ENCODE measurements at places on chromosomes 16 and 17.

DNA sequence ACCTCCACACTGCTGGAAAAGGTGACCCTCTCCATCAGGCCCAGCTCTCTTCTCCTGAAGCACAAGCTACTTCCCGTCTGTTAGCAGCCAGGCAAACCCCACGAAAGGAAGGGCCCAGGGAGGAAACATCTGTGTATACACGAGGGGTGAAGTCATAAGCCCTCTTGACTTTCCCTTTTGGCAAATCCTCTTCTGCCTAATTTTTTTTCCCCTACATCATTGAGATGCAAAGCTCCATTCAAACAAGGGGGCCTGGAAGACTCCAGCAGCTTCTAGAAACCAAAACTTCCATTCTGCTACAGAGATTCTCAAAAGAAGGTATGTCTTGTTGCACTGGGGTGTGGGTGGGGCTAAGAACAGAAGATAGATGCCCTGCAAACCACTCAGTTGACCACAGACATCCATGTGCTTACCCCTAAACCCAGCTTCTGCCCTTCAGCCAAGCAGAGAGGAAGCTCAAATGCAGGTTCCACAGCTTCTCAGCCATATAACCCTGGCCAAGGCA, 145.6 kb upstream of the RCVRN start:
- no peak for DNase-seq

- DNase-seq = no peak
These were observed 54.3 kb downstream of the N4BP1 start for GRCh38 chr16:48555597-48556242.

GRCh38 chr16:11536104-11536866, 50.4 kb downstream of the LITAF start:
- no peak for DNase-seq

DNA sequence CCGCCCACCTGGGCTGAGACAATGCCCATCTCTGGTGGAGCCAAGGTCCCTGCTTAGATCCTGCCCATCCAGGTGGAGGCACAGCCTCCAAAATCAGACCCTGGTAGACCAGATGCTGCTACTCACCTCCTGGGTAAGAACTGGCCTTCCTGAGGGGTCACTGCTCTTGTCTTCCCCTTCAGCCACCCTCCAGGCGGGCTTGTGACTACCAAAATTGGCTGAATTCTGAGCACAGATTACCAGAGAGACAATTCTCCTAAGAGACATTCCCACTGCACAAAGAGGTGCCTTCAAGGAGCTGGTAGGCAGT, 10.9 kb downstream of the MMP2 start:
- DNase-seq = no peak

GRCh38 chr16:88766975-88767374, 18.0 kb downstream of the PIEZO1 start:
- no peak for DNase-seq

DNA sequence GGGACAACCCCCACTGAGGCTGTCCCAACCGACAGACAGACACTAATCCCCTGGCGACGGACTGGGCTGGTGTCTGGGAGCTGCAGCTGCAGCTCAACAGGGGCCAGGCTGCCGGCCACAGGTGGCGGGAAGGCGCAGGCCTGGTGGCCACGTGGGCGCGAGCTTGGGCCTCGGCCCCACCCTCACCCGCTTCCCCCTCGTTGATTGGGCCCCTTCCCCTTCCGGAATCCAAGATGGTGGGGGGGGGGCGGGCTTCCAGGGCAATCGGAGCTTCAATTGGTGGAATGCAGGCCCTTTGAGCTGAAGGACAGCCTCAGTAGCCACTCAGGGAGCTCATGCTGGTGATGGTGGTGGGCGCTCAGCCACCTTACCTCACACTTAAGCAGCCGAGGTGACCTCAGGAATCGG, 8.7 kb upstream of the TBX4 start:
- DNase-seq = no peak

- DNase-seq = peak; percentile 96
These were observed 43.7 kb upstream of the GOSR1 start for GRCh38 chr17:30433514-30433913.

DNA sequence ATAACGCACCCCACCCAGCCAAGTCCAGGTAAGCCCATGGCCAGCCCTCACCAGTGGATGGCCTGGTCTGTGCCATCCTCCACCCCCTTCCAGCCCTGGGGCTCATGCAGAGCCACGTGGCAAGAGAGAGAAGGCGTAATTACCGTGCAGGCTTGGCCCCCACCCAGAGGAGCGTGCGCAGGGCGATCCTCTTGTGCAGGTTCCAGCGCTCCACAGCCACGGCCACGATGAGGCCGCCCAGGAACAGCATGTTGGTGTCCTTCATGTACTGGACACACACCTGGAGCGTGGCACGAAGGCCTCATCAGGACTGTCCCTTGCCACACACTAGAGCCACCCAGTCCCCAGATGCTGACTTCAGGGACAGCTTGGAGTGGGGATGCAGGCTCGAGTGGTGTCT, 6.7 kb downstream of the SLC13A5 start:
- DNase-seq = no peak

GRCh38 chr16:7074715-7075114, 257.9 kb upstream of the RBFOX1 start:
- DNase-seq = no peak

DNA sequence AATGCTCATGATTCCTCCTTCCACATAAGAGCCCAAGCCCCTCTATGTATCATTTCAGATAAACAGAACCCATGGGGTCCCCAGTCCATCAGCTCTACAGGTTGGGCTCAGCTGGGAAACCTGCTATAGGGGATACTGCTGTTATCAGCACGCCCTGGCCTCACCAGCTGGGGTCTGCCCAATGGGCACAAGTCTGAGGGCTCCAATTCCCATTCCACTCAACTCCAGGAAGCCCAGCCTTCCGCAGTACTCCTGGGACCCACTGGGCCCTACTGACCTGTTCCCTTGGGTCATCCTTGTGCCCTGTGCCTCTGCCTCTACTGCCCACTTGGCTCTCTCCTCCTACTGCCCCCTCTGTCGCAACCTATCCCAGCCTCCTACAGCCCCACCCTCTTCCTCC, 16.2 kb upstream of the XYLT2 start:
- DNase-seq = no peak

GRCh38 chr16:50318796-50319578, 49.8 kb downstream of the BRD7 start:
- no peak for DNase-seq

GRCh38 chr16:79815049-79815448, 214.5 kb upstream of the MAF start:
- no peak for DNase-seq

DNA sequence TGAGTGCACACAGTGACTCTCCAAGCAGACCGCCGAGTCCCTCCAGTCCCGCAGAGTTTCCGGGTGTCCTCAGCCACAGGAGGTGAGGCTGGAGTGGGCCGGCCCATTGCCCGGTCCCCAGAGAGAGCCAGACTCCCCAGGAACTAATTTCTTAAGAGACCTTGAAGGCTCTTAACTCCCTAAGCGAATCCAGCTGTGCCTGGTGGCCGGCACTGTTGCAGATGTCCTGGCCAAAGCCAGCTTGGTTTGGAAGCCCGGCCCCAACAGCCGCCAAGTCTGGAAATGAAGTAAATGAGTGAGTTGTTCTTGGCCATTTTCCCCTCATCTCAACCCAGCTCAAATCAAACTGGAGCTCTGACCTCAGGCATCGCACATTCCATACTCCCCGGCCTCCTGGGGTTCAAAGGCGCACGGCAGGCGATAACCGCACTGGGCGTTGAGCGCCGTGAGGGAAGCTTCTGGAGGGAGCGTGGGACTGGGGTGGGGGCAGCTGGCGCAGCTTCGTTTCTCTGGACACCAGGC, 42.0 kb downstream of the CMIP start:
- no peak for DNase-seq

DNA sequence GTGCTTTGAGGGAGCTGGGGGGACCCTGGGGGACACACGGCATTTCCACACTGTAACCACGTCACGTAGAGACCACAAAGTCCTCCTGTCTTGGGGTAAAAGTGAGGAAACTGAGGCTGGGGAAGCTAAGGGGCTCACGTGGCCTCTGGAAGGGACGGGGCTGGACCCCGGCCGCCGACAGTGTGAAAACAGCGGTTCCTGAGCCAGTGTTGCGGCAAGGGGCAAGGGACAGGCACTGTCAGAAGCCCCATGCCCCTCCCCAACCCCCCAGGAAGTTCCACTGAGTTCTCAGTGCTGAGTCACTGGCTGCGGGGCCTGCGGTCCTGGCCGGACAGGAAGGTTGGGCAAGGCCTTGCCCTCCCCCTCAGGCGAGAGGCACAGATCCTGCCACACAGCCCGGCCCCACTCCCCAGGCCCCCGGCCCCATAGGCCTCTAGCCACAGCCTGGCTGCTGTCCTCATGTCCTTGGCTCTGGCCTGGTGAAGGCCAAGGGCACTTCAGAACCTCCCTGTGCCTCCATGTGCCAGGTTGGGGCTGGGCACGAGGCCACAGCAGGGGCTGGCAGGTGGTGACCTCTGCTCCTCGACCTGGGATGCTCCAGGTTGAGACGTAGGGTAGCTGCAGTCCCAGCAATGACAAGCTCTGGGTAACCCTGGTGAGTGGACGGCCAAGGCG, 5.0 kb upstream of the CCDC57 start:
- peak; percentile 98 for DNase-seq

DNA sequence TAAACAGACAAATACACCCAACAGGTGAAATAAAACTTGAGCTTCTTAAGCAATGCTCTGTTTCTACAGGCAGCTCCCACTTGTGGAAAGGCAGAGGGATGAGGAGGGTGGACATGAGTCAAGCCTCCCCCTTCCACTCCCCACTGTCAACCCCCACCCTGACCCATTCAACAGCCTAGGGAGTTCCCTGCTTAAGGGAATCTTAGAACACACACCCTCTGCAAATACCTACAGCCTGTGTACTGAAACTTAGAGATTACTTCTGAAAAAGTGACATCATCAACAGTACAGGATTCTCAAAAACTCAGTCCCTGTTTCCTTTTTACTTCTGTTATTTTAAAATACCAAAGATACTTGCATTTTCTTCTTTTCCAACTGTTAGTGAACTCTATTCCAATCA, 345.4 kb downstream of the SOX9 start:
- peak; percentile 95 for DNase-seq

GRCh38 chr16:67613808-67614207, 31.1 kb upstream of the CARMIL2 start:
- peak; percentile 26 for DNase-seq
